ENCODE measurements at places on chromosomes 12 and 14. TPM values are rescaled to one million over a fixed set of nuclear protein-coding genes. Genes with fewer than 3 reads are reported as not detected.

The LRCOL1 gene
- not detected for total RNA-seq

The ABCC9 gene
- total RNA-seq = 0.15 TPM

The DAZAP2 gene
- 58.5 TPM for total RNA-seq

The PRH1 gene
- total RNA-seq = 12.6 TPM

The SMCO2 gene
- not detected for total RNA-seq

The LPAR5 gene
- not detected for total RNA-seq

The GRIP1 gene
- total RNA-seq = 0.32 TPM

The RPGRIP1 gene
- total RNA-seq = not detected

The FOXN4 gene
- total RNA-seq = not detected

The BDKRB1 gene
- total RNA-seq = 0.30 TPM

The SLC41A2 gene
- 12.0 TPM for total RNA-seq

The FBXL14 gene
- total RNA-seq = 15.5 TPM

The FAM90A1 gene
- 0.15 TPM for total RNA-seq

The TSPAN19 gene
- not detected for total RNA-seq

The TMEM30B gene
- under 0.01 TPM for total RNA-seq

The COL2A1 gene
- not detected for total RNA-seq

The C12orf54 gene
- total RNA-seq = not detected

The AQP6 gene
- total RNA-seq = under 0.01 TPM

The HOXC13 gene
- not detected for total RNA-seq

The CAPZA3 gene
- total RNA-seq = not detected

The PEX5 gene
- total RNA-seq = 22.8 TPM

The SLC5A8 gene
- total RNA-seq = not detected

The TEX22 gene
- 0.15 TPM for total RNA-seq

The ST8SIA1 gene
- total RNA-seq = not detected

The ATF7 gene
- total RNA-seq = 10.4 TPM

The IRAK3 gene
- 10.0 TPM for total RNA-seq

The NR1H4 gene
- not detected for total RNA-seq

The PLEKHD1 gene
- under 0.01 TPM for total RNA-seq

The COQ10A gene
- 13.2 TPM for total RNA-seq

The GNB3 gene
- 0.65 TPM for total RNA-seq

The DNAJC22 gene
- 1.3 TPM for total RNA-seq

The ACOT4 gene
- total RNA-seq = 0.61 TPM
